CD4-positive, CD25-positive, alpha-beta regulatory T cell (primary cell): ENCODE measurements at places on chromosomes 12 and 14.
A peak's percentile ranks its signal among the peaks of the same experiment; 100 is the strongest.

DNA sequence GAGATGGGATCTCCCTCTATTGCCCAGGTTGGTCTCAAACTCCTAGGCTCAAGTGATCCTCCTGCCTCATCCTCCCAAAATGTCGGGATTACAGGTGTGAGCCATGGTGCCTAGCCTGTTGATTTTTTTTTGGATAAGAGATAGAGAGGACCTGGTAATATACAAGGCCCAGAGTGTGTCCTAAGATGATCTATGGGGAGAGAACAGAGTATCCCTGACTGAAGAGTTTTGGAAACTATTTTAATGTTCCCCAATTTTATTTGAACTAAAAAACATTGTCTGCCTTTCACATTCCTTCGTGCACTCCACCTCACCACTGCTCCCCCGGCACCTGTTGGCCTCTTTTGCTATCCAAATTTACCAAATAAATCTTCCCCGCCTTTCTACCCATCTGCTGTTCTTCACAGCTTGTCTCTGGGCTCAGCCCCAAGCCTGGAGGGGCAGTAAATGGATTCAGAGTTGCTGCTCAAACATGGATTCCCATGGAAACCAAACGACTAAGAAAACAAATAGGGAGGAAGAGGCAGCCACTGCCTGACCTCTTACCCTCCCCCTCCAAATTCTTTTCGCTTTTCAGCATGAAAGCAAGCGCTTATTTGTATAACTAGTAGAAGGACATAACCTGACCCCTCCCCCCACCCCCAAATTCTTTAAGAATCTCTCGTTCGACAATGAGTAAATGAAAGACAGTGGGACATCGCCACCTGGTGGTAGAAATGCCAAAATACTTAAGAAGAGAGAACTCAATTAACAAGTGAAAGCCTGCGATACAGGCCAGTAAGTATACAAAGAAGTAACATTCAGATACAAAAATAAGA is 22.6 kb downstream of the OR10G3 start:
- DNase-seq: peak; percentile 89

DNA sequence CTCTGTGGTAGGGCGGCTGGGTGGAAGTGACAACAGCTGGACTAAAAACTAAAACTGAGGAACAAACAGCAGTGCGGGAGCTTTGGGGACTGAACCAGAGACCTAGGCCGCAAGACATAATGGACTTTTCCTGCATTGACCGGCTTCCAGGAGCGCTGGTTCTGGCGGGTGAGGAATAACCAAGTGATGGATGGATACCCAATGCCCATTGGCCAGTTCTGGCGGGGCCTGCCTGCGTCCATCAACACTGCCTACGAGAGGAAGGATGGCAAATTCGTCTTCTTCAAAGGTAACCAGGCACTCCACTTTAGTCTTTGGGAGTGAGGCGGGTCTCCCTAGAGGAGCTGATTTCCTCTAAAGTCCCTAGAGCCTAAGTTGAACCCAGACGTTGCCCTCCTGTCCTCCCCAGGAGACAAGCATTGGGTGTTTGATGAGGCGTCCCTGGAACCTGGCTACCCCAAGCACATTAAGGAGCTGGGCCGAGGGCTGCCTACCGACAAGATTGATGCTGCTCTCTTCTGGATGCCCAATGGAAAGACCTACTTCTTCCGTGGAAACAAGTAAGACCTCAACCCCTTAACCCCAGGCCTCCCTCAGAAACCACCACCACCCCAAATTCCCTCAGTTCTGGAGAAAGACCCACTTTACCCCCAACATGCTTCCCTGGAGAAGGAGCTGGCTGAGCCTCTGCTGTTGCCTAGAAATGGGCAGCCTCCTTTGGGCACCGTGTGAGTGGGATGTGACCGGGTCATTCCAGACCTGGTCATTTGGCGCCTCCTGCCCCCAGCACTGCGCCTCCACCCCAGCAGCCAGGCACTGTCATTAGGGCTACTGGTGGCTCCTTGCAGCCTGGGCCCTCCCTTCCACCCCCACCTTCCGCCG is 8.1 kb downstream of the MMP14 start:
- no peak for DNase-seq

- DNase-seq: no peak
Observed at GRCh38 chr12:63313139-63313538, 162.1 kb upstream of the AVPR1A start.

DNA sequence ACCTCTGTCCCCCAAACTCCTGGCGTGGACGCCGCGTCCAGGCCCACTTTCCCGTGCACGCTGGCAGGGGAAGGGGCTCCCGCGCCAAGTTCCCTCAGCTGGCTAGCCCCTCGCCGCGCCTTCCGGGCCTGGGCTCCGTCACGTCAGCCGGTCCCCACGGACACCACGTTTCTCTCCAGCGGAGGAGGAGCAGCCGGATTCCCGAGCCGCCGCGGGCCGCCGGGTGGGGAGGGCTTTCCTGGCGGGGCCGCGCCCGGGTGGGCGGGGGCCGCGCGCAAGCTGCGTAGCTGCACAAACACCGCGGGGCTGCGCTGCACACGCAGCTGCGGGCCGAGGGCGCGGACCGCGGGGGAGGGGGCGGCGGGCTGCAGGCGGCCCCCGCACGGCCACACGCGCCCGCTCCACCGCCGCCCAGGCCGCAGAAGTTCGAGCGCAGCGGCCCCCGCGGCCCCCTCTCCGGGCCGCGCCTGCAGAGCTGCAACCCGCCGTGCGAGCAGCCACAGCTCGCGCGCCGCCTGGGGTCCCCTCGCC is 45.1 kb upstream of the PNMA1 start:
- peak; percentile 52 for DNase-seq

GRCh38 chr14:93976477-93977057 is at the start of gene ASB2:
Gene ASB2, minus strand, starts transcription at chr14:93976570. Its CDS starts 12,031 bp downstream, at chr14:93964539.
- DNase-seq: peak; percentile 53

DNA sequence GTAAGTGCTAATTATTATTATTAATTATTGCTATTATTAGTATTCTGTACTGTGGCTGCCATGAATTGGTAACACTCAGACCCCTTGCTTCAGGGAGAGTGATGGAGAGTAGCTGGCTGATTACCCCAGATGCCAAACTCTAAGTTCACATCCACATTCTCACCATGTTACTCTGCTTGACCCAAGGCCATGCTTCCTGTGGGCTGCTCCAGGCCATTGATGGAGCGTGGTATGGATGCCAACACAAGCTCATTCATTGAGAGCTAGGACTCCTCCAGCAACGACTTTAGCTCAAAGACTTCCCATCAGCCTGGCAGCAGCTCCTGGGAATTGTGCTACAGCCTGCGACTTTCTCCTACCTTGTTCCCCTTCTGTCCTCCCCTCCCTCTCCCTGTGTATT is 233.4 kb downstream of the MSRB3 start:
- no peak for DNase-seq

- peak; percentile 20 for DNase-seq
Observed at GRCh38 chr12:48973941-48974673, 2.6 kb upstream of the WNT10B start.

GRCh38 chr14:91719839-91720238 is 12.0 kb downstream of the CATSPERB start:
- no peak for DNase-seq

DNA sequence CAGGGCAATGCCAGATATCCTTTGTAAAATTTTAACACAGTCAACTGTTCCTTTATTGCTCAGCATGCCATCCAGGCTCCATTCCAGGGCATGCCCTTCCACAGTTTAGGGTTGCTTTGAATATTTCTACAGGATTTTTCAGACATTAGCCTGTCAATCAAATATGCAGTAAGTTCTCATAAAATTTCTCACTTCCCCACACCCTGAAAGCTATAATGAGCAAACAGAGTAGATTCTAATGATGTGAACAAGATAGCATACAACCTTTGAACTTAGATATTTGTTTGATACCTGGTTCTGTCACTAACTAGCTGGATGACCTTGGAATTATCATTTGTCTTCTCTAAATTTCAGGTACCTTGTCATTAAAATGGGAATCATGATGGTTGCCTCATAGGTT is 251.2 kb downstream of the SYT1 start:
- DNase-seq: no peak

DNA sequence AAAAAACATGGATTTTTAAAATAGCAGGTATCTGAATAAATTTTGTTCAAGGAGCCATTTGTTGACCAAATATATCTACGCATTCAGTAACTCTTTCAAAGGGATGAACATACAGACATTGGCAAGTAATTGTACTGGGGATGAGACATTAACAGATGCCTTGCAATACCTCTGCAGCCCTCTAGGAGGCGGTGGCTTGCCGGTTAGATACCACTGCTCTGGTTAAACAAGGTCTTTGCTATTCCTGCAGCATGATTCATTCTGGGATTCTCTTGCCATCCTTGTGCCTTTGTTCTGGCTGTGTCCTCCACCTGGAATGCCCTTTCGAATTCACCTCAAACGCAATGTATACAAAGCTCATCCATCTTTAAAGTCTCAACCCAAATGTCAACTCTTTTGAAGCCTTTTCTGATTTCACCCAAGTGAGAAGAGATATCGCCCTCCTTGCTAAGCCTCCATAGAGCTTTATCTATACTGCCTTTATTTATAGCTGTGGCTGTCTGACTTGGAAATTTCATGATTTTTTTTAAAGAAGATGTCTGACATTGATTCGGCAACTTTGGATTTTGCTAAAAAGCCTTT is 131.0 kb upstream of the SRRM4 start:
- DNase-seq: no peak

DNA sequence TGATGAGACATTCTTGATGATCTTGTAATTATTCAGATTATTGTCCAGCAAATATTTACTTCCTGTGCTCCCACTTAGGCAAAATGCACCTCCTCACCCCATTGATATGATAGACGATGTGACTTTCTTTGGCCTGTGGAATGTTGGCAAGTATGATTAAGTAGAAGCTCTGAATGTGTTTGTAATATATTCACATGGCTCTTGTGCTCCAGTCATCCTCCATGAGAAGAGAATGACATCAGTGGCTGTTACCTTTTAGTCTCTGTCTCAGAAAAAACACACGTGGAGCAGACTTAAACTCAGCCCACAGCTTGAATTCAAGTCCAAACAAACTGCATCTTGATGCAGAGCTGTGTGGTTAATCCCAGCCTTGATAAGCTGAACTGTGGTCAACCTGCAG is 984.3 kb upstream of the FBXO33 start:
- no peak for DNase-seq

DNA sequence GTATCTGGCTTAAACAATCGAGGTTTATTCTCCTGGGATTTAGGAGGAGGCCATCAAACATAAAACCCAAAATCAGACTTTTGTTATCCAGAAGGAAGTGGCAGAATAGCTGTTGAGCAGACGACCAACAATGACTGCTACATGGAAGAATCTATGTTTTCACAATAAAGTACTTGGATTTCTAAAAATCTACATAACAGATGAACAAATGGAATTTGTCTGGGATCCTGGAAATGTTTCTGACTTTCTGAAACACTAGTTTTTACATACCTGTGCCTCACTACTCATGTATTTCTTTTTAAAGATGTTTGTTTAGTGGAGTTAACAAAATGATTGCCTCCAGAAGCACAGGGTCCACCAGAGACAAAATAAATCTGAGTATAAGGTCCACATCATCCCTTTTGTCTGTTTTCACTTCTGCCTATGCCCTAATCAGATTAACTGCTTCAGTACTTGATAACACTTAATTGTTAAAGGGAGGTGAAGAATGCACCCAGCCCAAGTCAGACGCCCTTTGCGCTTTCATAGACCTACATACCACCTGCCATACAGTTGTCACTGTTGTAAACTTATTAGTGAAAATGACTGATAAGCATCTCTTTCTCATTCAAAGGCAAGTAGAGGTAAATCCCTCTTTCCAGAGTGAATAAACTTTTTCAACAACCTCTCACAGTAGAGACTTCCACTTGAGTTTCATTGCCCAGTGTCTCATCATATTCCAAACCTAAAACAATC is 164.6 kb downstream of the EGLN3 start:
- no peak for DNase-seq

DNA sequence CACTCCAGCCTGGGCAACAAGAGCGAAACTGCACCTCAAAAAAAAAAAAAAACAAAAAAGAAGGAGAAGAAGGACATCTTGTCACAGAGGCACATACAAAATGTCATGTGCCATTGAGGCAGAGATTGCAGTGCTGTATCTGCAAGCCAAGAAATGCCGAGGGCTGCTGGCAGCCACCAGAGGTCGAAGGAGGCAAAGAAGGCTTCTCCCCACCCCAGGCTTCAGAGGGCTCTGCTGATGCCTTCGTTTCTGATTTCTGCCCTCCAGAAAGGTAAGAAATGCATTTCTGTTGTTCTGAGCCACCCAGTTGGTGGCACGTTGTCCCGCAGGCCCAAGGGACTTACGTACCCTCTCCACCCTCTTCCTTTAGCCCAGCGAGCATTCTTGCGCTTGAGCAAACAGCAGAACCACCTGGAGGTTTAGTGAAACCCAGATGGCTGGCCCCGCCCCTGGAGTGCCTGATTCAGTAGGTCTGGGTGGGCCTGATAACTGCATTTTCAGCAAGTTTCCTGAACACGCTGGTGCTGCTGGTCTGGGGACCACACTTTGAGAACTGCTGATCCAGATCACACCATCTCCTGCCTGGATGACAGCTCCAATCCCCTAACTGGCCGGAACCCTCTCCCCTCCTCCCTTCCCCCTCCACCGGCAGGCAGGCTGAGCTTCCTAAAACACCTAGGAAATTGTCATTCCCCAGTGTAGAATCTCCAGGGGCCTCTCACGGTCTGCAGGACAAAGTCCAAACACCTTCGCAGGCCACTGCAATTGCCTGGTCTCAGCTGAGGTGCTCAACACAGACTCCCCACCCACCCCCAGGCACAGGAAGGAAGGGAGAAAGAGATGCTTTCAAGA is 21.1 kb upstream of the SCARB1 start:
- DNase-seq: no peak

DNA sequence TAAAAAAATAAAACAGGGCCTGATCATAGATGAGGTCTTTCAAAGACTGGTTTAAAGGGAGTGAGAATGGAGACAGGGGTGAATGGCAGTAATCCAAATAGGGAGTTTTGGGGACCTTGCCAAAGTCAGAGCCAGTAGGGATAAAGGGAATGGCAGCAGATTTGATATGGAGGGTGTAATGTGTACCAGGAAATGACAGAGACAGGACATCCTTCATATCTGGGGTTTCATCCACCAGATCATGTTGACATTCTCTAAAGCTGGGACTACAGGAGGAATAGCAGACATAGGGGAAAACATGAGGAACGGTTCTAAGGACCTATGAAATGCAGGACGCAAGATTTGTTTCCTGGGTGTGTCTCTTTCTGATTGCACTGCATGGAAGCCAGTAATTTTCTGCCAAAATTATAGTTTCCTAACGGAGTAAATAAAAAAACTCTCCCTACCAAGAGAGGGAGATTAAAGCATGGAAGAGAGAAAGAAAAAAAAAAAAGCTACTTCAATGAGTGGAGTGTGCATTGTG is 169.9 kb downstream of the PRKD1 start:
- DNase-seq: no peak

- DNase-seq: no peak
Observed at GRCh38 chr12:45285717-45286116, 69.8 kb downstream of the ANO6 start.

- DNase-seq: no peak
Observed at GRCh38 chr12:70661466-70662161, 24.4 kb upstream of the PTPRB start.

- DNase-seq: no peak
Observed at GRCh38 chr12:94750864-94751263, 100.5 kb upstream of the TMCC3 start.
